ENCODE measurements at places on chromosomes 11 and 22.

DNA sequence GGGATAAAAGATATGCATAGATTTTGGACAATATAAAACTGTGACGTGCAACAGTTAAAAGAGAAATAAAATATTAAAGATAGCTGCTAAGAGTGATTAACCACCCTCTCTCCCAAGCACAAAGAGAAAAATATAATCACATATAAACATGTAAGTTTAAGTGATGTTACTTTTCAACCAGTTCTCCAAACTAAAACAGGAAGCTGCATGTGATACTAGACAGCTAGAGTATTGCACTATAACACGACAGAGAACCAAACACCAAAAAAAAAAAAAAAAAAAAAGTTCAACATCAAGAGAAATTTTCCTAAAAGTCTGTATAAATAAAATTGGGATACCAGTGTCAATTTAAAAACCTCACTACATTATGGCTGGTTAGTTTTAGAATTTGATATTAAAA lies 79.1 kb downstream of the PICALM start:
- DNase-seq: no peak

DNA sequence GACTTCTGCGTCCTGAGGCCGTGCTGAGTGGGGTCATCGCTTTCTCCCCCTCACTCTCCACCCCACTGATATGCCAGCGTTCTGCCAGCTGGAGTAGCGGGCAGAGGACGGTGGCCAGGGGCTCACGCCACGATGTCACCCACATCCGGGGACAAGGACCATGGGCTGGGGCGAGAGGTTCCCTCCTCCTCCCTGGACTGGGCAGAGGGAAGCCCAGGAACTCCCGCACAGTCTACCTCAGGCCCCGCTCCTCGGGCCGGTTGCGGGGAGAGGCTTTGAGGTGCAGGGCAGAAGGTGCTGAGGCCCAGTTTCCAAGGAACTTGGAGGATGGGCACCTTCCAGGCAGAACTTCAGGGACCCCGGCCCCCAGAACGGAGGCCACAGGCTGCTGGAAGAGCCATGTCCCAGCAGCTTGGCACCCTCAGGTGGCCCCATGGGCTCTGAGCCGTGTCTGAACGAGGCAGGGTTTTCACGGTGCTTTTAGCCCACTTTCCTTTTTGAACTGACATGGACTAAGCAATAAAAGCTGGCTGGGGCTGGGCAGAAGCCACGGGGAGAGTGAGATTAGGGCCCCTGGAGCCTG lies 25.4 kb downstream of the ADAMTS15 start:
- no peak for DNase-seq

DNA sequence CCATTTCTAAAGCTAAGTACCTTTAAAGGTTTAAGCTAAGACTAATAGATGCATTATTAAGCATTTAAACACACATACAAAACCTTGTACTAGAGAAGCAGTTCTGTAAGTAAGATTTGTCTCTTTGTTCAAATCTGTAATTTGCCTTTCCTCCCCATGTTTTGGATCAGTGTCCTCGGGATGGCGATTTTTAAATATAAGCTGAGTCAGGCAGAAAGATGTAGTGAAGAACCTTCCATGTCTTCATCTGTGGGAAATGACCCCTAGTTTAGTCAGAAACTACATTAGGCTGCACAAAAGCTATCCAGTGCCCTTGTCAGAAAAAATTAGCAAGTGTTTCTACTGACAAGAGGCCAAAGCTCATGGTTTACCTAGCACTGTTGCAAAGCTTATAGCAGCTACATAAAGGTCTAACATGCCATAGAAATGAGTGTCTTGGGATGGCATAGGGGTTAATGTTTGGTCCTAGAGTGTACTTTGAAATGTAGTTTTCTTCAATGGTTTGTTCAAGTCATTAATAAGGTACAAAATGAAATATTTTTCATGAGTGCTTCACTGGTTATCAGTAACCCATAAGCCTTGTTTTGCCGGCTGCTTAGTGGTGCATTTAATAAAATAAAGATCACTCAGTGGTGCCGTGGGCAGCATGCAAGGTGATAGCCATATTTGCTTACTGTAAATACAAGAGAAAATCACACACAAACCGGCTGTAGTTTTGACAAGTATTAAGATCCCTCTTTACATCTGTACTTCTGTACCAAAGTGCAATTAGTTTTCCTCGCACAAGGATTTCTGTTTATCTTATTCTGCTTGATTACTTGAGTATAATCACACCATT lies 139.8 kb downstream of the ELP4 start:
- DNase-seq: no peak

DNA sequence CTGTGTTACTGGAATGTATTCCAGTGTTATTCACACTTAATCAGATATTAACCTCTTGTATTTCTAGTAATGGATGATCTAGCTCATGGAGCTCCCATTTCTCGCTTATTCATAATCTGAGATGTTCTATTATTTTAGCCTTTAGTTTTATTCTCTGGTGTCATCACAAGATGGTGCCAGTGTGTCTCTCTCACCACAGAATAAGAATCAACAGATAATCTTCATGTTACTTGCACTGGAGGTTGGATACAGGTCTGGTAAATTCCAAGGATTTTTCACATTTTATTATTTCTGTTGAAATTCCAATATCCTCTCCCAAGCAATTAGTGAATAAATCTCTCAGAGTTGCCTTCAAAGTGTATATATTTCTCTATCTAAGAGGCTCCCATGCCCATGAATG lies 74.6 kb downstream of the CASP12 start:
- no peak for DNase-seq

- DNase-seq: no peak
Measured at GRCh38 chr11:3959015-3959902, 103.8 kb downstream of the STIM1 start.

DNA sequence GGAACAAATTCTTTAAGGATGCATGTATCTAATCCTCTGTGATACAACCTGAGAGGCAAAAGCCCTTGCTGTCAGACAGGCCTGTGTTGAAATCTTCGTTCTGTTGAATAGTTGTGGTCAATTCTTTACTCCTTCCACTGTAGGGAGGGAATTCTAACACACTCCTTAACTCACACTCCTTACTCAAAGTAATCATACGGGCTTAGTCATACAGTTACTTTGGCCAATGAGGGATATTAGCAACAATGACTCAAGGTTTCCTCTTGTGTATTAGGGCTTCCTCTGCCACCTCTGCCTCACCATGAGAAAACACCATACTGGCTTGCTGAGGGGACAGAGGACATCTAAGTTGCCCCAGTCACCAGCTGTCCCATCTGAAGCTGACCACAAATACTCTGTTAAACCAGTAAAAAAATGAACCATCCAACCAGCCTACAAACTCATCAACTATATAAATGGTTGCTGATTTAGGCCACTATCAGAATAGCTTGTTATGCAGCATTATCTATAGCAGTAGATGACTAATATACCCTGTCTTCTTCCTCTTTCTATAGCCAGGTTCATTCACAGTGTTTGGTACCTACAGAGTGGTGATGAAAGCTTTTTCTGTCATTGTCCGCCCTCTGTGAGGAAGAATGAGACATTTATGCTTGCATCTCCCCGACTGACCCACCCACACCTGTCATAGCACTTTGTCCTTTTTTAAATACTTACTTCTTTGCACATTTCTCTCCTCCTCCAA lies 322.8 kb upstream of the SYN3 start:
- no peak for DNase-seq

- DNase-seq: no peak
Measured at GRCh38 chr11:86484795-86485166, 110.1 kb downstream of the CCDC81 start.

DNA sequence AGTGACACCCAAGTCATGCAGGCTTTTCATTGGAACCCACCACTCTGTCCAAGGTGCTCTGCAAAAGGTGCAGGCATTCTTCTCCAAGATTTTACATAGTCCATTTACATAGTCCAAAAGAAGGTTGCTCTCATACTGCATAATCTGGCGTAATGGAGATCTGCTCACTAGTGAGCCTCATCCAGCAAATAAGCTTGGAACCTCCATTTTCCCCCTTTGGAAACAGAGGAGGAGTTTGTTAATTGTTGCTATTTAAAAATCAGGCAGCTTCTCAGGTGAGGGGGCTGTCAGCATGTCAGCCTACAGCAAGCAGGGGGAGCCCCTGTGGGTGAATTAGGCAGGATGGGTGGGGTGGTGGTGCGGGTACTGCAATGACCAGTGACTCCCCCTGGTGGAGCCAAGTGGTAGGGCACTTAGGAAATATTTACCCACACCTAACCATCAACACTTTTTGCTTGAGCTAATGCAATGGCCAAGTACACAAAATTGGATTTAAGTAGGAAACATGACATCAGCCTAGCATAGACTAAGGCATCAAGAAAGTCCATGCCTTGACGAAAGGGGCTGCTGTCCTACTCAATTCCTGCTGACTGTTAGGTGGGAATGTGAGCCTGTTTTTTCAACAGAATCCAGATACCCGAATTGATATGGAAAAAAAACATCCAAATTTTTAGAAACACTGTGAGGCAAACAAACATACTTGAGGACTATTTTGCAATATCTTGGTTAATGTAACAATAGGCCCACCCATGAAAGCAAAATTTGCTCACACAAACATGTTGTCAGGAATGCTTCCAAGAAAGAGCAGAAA lies 64.5 kb downstream of the AMBRA1 start:
- DNase-seq: no peak

DNA sequence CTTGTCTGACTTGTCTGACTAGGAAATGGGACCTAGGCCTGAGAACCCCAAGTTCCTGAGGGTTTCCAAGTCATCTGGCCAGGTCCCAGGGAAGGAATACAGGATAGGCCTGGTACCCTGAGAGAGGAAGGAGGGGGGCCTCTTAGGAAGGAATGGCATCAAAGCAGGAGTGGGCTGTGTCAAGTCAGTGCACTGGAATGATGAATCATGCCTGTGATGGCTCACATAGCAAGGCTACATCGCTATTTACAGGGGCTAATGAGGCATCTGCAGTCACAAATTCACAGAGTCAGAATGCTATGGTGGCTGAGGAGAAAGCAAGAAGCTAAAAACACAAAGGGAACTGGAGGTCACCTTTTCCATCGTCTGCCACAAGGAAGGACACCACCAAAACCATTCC lies 247.3 kb downstream of the NXPE2 start:
- no peak for DNase-seq

GRCh38 chr22:47805394-47805935 lies 1043.0 kb downstream of the TBC1D22A start:
- DNase-seq: no peak

- no peak for DNase-seq
Measured at GRCh38 chr11:118820412-118821357, 29.7 kb upstream of the DDX6 start.

DNA sequence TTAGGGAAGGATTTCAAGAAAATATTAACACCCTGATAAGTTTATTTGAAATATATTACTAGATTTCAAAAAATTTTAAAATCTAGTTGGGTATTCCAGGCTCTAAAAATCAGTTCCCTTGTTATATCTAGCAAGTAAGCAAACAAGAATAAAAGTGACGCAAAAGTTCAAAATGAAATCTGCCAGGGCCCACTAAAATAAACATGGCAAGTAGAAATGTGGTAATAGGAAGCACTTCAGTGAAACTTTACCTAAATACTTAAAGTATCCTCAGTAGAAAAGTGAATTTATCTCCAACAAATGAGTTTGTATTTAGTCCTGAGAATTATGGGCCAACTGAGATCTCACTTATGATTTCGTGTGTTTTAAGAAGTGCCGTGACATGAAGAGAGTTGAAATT lies 23.6 kb downstream of the POLD3 start:
- no peak for DNase-seq

DNA sequence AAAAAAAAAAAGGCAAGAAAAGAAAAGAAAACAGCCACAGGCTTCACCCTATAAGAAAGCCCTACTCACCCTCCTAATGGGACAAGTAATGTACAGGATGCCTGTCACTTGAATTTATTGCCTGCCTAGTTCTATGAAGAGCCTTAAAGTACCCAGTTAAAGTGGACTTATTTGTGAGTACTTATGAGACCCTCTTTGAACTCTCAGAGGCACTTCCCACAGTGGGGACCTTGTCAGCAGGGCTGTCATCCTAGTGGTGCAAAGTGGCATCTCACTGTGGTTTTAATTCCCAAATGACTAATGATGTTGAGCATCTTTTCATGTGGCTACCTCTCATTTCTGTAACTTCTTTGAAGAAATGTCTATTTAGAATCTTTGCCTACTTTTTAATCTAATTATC lies 41.8 kb upstream of the BARX2 start:
- DNase-seq: no peak

DNA sequence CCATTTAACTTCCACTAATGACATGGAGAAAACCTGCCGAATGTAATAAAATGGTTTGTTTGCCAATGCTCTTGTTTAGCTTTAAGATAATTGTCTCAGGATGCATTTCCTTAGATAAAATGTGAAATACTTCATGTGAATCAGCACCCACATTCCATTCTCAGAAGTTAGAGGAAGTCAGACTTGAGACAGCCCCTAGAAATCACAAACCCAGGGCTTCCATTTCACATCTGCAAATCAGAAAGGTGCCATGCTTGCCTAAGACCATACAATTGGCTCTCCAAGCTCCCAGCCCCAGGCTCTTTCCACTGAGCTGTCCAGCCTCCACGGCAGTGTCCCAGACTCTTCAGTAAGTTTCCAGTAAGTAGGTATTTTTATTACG lies 35.6 kb upstream of the ADORA2A start:
- DNase-seq: no peak

Data from NCI-H187 treated with DMSO at 0.1 percent for 48 hours (cell line).